Stimulated activated CD4-positive, alpha-beta T cell treated with anti-CD3 and anti-CD28 coated beads, Interleukin-1b, Interleukin-23, amount 100 ng/mL, for 1 hour (primary cell): ENCODE measurements at places on chromosomes 6 and 20.

- no peak for DNase-seq
These were observed 275.2 kb downstream of the GMDS start for GRCh38 chr6:1970151-1970561.

DNA sequence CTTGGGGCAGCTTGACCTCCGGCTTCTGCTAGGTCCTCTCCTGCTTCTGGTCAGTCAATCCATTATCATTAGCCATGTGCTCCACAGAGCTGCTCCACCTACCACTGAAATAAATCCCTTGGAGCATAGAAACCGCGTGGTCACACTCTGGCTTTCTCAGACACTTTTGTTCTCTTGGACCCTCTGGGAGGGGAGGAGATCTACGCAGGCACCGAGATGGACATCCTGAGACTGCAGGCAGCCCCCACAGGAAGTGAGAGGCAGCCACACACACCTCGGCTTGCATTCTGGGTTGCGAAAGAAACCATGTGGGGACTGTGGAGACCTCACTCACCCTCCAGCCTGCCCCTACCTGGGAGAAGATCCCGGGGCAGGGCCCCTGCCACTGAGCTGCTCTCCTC lies 79.5 kb downstream of the FYN start:
- no peak for DNase-seq

DNA sequence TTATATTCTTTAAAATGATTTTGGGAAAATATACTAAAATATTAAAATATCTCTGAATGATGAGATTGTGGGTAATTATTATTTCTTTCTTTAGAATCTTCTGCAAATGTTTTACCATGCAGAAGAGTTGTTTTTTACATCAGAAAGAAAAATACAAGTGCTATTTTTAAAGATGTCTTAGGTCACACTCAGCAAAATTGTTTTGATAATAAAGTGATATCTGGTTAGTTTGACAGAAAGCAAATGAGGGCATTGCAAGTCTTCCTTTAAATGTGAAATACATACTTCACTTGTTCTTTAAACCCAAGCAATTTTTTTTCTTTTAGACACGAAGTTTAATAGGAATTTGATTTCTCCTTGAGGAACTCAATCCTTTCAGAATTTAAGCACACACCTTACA lies 43.6 kb upstream of the STXBP5 start:
- no peak for DNase-seq

GRCh38 chr20:61444637-61445036 lies 192.6 kb downstream of the CDH4 start:
- no peak for DNase-seq

DNA sequence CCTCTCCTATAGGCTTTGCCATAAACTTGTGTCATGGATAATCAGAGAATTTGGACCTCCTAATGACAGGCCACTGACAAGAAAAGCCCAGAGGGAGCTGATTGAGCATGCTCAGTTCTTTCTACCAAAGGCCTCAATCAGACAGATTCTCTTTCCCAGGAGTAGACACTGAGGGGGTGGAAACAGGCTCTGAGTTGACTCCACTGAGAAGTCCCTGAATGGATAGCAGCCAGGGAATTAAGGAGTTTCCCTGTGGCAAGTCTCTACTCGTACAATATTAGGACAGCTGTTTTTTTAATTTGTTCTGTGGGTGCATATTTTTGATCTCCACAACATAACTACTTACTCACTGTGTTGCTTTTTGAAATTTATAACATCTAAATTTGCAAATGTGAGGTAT lies 63.3 kb downstream of the SLC16A10 start:
- no peak for DNase-seq

- DNase-seq, result no peak
These were observed 18.4 kb upstream of the RPN2 start for GRCh38 chr20:37160683-37161082.

- DNase-seq, result no peak
These were observed 76.0 kb downstream of the THBS2 start for GRCh38 chr6:169177516-169178166.

DNA sequence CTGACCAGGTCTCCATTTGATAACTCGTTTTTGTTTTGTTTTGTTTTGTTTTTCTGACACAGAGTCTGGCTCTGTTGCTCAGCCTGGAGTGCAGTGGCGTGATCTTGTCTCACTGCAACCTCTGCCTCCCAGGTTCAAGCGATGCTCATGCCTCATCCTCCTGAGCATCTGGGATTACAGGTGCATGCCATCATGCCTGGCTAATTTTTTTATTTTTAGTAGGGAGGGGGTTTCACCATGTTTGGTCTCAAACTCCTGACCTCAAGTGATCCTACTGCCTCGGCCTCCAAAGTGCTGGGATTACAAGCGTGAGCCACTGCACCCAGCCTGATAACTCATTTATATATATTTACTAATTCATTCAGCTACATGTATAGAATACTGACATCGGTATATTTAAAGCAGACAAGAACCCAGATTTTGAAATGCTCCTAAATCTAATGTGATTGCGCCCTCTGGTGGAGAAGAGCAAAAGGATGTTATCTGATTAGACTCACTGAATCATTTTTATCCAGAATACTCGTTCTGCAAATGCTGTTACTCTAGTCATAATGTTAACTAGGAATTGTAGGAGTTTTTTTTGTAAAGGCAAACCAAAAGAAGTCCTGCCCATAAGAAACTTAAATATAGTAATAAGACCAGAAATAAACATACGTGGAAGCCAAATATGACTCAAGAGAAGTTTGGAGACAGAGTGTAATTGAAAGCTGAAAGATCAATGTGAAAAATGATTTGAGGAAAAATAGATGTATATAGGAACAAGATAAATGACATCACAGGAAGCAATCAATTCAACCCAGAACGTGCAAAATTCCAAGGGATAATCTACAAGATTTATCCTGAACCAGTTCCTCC lies 5.3 kb upstream of the COL12A1 start:
- DNase-seq, result no peak

DNA sequence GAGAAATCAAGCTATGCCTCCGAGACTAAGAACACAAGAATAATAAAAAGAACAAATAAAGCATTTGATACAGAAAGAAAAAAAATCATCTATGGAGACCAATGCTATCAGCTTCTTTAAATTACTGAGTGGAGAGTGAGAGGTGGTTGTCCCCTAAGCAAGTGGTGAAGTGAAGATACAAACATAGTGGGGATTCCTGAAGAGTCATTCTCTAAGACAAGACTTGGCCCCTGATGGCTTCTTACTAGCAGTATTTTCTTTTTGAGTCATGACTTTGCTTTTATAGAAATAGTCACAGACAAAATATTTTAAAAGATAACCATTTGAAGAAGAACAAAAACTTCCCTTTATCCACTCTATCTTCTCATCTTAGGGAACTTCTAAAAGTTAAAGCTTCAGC lies 261.4 kb upstream of the PRDM1 start:
- DNase-seq, result no peak

- no peak for DNase-seq
These were observed 16.9 kb downstream of the PLEKHG1 start for GRCh38 chr6:150616586-150616985.

- DNase-seq, result no peak
These were observed 125.3 kb upstream of the EXOC2 start for GRCh38 chr6:818196-818595.

DNA sequence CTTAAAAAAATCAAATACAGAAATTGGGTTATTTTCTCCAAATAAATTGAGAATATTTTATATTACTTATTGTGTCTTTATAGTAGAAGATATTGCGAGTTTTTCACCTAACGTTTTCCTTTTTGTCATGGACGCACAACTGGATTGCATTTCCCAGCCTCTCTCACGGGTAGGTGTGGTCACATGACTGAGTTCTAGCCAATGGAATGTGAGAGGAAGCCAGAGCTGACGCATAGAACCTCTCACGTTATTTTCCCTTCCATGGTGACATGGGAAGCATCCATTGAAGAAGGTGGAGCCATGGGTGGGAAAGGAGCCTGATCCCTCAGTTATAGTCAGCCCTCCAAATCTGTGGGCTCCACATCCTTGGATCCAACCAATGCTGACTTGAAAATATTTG lies 155.9 kb upstream of the UST start:
- DNase-seq, result no peak

DNA sequence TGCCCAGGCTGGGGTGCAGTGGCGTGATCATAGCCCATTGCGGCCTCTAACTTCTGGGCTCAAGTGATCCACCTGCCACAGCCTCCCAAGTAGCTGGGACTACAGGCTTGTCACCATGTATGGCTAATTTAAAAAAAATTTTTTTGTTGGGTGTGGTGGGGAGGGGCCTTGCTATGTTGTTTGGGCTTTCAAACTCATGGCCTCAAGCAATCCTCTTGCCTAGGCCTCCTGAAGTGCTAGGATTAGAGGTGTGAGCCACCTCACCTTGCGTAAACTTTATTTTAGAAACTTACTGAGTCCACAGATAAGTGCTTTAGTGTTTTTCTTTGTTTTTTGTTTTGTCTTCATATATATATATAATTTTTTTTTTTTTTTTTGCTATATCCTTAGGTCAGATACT lies 9.1 kb downstream of the SMAP1 start:
- DNase-seq, result no peak

GRCh38 chr6:137341681-137342195 lies 122.6 kb upstream of the IFNGR1 start:
- DNase-seq, result peak; percentile 9

GRCh38 chr20:64053841-64054661 lies 4.6 kb upstream of the SOX18 start:
- DNase-seq, result no peak

- DNase-seq, result no peak
These were observed 44.2 kb downstream of the MAFB start for GRCh38 chr20:40644863-40645262.

DNA sequence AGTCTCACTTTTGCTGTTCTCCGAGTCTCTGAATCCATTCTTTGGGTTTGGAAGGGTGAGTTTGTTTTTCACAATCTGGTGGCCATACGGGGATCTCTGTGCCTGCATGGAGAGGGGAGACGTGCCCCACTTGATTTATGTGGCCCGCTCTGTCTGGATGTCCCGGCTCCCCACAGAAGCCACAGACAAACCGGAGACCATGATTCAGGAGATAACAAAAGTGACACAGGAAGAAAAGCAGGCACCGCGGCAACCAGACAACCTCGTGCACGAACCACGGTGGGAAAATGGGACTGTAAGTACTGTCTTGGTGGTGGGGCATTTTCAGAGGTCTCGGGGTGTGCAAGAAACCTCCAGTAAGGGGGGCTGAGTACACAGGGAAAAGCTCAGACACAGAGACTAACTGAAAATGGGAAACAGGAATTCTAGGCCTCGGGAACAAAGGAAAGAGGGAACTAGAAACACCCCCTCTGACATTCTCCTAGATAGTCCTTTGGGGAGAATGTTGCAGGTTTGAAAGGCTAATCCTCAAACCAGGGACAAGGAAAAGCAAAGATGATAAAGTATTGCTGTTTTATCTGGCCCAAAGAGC lies 22.1 kb upstream of the ZNF318 start:
- DNase-seq, result no peak

DNA sequence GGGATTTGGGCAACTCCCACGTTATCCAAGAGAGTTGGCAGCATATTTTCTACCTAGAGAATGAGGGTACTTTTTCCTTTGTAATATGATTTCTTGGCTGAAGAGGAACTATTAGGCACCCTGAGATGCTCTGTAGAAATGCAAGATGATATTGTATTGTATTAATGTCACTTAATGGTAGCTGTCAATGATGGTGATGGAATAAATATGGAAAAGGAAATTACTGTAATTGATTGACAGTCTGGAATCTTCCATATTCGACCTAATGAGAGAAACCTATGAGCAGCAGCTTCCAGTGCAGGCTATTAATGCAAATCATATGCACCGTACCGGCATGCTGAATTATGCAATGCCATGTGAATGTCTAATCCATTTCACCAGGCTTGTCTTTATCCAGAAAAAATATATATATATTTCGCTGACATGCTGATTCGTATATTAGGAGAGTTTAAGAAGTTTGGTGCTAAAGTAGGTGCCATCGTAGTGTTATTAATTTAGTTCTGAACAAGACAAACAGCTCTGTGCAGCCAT lies 494.2 kb upstream of the JARID2 start:
- DNase-seq, result no peak

DNA sequence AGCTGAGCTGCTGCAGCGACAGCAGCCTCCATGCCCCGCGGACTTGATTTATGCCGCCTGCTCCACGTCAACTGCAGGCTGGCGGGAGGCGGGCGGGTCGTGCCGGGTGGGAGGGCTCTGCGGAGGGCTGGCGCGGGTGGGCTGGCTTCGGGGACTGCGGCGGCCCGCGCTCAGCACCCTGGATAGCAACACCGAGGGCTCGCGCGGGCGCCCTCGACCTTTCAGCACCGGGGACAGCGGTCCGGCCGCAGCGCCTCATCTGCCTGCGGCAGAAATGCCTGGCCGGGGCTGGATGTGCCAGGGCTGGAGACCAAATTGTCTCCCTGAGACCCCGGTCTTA lies 792 bp downstream of the SNAP25 start:
- peak; percentile 29 for DNase-seq

DNA sequence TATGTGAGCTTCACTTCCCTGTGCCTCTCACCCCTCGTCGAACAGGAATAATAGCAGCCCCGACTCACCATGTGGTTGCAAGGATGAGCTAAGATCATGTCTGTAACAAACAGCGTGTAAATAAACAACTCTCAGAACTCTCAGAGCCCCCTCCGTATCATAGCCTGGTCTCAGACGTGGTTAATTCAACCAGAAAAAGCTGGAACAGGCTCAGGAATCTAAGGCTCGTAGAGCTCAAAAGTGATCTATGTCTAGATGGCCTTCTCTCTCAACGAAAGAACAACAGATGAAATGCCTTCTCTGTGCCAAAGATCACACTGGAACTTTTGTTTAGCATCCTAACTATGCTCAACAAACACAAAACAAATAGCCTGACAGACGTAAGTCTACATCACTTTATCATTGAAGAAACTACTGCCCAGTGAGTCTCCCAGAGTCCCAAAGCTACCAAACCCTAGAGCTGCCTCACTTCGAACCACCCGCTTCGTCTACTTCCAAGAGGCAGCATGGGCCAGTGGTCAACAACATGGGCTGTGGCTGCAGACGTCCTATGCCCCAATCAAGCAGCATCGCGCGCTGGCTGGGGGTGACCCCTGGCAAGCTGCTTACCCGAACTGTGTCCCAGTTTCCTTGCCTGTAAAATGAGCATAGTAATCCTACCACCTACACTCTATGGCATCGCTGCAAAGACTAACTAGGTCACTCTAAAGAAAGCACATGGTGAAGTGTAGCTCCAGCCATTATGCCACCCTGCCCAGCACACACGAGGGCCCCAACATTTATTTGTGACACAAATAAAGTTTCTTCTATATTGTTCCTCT lies 35.1 kb downstream of the NFATC2 start:
- DNase-seq, result no peak
